ENCODE measurements at places on chromosomes 3 and 15.

GRCh38 chr3:16090024-16090423 is 84.5 kb upstream of the GALNT15 start:
- DNase-seq = no peak

DNA sequence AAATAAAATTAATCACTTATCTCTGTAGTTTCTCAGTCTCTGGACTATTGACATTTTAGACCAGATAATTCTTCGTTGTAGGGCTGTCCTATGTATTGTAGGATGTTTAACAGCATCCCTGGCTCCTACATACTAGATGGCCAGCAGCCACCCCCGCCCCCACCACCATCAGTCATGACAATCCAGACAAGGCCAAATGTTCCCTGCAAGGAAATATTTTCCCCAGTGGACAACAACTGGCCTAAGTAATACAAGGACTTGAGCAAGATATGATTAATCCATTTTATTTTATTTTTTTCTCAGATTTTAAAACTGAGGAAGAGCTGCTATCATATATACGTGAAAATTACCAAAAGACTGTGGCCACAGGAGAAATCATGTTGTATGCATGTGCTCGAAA is 23.8 kb downstream of the TICRR start:
- DNase-seq = no peak

GRCh38 chr3:43132870-43133636 is 27.2 kb upstream of the POMGNT2 start:
- no peak for DNase-seq

GRCh38 chr3:20316238-20316637 is 130.2 kb upstream of the SGO1 start:
- no peak for DNase-seq

DNA sequence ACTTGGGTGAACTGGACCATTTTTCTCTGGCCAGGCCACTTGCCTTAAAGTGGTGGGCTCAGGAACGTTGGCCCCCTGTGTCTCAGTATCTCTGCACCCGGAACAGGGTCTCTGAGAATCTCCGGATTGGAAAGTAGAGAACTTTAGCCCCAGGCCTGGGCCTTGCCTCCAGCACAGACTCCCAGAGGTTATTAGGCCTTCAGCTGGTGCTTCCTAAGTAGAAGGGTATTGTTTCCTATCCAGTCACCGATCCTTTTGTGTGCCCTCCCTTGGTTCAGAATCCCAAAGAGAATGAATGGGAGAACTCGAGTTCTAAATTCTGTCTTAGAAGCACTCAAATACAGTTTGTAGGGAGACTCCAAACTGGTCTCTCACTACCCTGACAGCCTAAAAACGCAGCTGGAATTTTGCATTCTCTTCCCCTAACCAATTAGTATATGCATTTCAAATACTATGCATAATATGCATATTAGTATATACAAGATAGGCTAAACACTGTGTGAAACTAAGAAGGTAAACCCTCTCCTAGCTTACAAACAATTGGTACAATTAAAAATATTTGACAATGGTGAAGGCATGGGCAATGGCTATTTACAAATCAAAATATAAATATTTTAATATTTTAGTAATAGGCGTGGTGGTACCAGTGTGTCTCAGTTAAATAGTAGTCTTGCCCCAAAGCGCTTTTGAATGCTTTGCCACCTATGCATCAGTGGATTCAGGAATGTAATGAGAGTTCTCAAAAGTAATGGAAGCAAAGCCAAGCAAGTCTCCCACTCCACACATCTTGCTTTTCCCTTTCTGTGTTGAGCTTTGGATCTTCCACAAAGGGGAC is 48.5 kb upstream of the SLC4A7 start:
- no peak for DNase-seq

GRCh38 chr3:186789554-186790260 is 6.3 kb downstream of the EIF4A2 start:
- DNase-seq = no peak

DNA sequence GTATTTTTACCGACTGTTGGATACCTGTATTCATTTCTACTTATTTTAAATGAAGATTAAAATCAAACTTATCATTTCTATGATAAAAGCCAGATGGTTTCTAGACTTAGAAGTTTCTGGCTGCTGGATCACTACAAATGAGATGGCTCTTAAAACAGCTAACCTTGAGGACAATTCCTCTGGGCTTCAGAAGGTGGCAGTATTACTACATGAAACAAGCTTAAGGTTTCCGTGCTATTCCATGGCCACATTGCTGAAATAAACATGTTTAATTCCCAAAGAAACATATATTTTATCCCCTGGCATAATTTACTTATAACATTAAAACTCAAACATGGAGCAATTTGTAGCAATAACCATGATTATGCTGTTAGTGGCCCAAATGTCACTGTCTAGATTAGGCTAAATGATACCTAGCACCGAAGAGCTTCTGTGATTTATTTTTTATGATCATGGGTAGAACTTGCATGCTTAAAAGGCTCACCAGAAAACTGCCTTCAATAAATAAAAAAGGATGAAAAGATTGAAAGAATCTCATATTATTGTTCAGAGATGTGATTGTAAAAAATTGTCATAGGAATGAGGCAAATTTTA is 204.0 kb upstream of the NANOGP8 start:
- no peak for DNase-seq

DNA sequence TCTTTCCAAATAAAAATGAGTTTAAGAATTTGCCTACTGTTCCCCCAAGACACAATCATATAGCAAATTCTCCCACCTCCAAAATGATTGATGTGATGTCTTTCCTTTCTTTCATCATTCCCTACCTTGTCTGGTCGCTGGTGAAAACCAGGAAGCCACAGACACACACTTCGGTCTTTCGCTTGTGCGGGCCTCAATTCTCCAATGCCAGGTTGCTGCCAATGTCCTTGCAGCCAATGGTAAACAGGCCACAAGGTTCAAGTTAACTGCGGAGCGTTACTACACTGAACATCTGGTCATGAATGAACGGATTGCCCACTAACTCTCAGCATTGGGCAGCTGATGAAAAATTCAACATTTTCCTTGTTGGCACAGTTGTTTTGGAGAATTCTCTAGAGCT is 192.2 kb downstream of the FOXP1 start:
- DNase-seq = no peak

DNA sequence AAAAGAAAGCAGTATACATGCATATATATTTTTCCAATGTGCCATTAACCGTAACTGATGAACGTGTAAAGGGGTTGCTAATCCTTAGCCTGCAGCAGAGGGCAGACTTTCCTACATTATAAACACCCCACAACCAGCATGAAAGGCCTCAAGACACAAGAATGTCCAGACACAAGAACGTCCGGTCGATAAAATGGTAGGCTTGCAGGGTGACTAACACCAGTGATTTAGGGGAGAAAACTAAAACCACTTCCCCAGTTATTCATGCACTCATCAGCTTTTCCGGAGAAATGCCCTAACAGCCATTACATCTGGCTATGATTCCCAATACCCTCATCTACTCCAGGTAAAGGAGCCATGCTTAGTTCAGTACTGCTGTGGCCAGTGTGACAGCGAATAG is 57.4 kb downstream of the LRTM1 start:
- DNase-seq = no peak

- DNase-seq = no peak
These were observed 4.6 kb upstream of the RUVBL1 start for GRCh38 chr3:128128251-128128650.

- no peak for DNase-seq
These were observed 295.5 kb downstream of the RPLP1 start for GRCh38 chr15:69748131-69748530.

DNA sequence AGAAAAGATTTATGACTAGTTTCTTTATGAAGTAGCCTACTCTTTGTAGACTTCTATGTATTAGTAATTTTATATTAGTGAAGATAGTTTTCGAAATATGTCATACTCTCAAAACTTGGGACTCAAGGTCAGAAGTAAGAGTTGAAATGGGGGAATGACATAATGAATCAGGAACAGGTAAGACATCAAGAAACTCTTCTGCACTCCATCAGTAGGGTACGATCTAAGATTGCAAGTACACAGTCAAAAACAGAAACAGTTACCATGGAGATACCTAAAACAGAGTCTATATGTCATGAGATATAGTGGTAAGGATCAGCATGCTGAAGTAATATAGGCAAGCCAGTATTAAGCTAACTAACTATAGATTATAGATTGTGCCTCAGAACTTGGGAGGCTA is 187.0 kb upstream of the MLF1 start:
- DNase-seq = no peak

GRCh38 chr15:77839970-77840905 is 207.5 kb upstream of the LINGO1 start:
- no peak for DNase-seq

DNA sequence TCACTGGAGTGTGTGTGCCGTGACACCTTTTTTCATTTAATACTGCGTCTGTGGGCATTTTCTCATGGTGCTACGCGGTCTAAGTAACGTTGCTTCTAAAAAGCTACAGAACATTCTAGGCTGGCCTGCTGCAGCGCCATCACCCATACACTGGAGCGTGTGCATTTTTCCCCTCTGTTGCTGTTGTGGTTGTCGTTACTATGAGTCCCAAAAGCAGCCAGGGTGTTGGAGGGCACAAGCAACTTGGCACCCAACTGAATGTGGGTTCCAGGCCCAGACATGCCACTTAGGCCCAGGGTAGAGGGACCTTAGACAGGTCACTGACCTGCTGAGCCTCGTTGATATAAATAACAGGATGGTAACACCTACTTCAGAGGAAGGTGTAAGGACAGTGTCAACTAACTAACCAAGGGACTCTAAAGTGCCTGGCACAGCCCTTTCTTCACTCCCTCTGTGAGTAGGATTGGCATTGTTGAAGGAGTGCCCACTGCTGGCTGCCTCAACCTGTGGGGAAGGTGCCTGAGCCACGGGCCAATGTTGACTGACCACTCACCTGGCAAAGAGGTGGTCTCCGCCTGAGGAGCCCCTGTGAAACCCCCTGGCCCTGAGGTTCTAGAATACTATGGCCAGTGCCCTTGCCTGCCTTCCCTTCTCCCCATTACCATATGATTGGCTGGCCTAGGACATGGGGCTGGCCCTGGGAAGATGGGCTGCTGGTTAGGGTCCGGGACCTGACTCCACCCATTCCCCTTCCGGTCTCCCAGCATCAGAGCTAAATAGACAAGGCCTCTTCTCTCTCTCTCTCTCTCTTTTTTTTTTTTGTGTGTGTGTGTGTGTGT is 3.5 kb downstream of the CSK start:
- no peak for DNase-seq

DNA sequence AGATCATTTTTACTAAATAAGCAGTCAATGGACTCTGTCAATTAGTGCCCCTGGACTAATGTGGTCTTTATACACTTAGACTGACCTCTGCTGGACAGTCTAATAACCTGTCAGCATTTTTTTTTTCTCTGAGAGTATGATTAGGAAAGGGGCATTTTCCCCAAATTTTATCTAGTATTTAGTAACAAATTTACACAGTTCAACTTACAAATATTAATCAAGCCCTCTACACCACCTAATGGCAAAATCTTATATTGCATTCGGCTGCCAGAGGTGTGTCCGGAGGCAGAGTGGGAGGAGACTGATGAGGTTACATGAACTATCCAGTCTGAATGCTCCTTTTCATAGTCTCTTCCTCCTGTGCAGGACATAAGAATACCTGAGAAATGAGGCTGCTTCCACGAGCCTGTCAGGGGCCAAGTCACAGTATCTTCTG is 36.0 kb upstream of the COLQ start:
- no peak for DNase-seq

DNA sequence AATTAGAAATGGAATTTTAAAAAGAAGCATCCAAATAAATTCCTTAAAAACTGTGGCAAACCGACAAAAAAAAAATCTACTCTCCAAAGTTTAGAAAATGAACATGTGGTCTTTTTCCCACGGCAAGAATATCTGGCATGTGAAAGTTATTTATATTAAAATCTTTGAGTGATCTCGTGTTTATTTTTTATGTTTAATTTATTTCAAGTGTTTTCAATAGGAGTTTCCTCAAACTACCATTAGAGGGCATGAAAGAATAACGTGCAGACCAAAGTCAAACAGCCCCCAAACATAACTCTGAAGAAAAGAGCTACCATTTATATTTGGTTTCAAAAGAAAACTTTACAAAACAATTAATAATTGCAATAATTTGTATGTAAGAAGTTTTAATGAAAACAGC is 286.4 kb downstream of the ZIC4 start:
- no peak for DNase-seq

- DNase-seq = no peak
These were observed 256.5 kb downstream of the SHQ1 start for GRCh38 chr3:72591522-72592421.

GRCh38 chr15:56724232-56724631 is 9.1 kb downstream of the ZNF280D start:
- no peak for DNase-seq

DNA sequence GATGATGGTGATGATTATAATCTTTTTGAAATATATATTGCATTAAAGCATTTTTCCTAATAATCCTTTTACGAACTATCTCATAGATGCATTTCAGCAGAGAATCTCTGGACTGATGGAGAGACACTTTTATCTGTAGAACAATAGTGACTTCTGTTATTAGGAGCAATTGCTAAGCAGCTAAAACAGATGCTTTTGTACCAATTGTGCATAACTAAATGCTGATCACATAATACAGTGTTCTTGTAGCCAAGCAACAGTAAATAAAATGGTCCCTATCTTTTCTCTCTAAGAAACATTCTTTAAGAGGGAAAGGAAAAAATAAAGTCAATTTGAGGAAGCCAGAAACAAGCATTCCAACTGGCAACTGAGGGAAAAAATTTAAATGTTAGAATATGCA is 405.8 kb upstream of the GOLIM4 start:
- no peak for DNase-seq

GRCh38 chr3:47678446-47679338 is 100.0 kb upstream of the CSPG5 start:
- DNase-seq = no peak

GRCh38 chr3:73739791-73740453 is 115.2 kb upstream of the PDZRN3 start:
- DNase-seq = no peak

- DNase-seq = no peak
These were observed 21.6 kb downstream of the MAGI1 start for GRCh38 chr3:66017084-66017483.

DNA sequence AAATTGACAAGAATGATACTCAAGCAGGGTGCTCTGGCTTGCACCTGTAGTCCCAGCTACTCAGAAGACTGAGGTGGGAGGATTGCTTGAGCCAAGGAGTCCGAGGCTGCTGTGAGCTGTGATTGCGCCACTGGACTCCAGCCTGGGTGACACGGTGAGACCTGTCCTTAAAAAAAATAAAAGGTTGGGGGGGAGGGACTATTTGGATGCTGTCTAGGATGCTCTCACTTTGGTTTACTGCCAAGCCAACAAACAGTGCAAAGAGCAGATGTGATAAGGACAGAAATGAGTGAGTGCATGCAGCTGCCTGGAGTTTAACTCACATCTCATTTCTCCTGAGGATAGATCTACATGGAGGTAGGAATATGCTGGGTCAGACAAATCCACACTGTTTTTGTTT is 130.0 kb downstream of the FRMD4B start:
- no peak for DNase-seq

DNA sequence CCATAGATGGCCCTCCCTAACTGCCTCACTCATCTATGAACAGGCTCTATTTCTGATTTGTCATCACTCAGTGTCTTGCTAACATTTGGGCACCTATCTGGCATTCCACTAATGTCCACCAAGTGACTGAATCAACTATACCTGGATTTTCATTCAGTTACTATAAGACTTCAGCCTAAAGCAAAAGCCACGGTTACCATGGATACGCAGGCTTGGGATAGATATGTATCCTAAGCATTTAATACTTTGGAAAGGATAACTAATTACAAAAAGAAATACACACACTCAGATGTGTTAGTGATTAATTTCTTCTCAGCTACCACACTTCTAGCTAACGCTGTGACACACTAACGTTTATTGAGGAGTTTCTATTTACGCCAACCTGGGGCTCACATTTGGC is 899.5 kb upstream of the CFAP20DC start:
- no peak for DNase-seq
